ENCODE measurements at places on chromosomes 5 and 9.

DNA sequence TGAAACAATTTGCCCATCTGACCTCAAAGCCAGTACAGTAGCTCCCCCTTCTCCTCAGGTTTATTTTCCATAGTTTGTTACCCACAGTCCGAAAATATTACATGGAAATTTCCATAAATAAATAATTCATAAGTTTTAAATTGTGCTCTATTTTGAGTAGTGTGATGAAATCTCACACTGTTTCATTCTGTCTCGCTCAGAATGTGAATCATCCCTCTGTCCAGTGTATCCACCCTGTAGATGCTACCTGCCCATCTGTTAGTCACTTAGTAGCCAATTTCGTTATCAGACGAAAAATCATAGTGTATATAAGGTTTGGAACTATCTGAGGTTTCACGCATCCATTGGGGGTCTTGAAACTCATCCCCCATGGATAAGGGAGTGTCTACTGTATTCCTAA, 100.7 kb upstream of the IL7R start:
- no peak for DNase-seq

DNA sequence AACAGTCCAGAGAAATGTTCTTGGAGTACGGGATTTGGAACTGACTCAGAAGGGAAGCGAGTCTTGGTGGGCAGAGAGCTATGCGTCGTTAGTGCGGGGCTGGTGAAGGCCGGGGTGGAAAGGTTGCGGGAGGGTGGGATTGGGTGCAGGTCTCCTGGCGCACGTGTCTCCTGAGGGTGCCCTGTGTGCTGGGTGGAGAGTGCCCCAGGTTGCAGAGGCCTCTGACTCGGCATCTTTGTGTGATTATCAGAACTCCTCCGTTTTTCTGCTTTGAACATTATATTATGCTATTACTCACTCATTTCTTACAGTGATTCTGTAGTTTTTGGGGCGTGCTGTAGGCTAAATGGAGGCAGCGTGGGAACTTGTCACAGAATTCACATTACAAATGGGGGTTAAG, 11.4 kb downstream of the CEP72 start:
- DNase-seq, result no peak

DNA sequence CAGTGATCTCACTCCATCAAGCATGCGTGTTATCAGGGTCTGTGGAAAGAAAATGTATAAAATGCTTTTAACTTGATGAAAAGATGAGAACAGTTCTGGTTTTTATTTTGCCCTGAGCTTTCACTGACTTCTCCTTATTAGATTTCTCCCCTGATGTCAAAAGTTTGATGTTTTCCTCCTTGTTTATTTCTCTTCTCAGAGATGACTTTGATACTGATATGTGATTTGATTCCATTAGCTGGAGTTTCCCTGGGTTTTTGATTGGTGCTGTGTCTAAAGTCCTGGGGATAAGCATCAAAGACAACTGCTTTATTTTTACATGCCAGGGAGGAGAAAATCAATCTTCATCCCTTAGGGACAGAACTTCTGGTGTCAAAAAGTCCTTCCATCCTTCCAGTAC, 510.0 kb downstream of the KCTD16 start:
- DNase-seq, result no peak

- no peak for DNase-seq
These were observed 15.8 kb downstream of the ERCC8 start for GRCh38 chr5:60929024-60929423.

- DNase-seq, result no peak
These were observed 345.9 kb upstream of the RIOK2 start for GRCh38 chr5:97528941-97529340.

DNA sequence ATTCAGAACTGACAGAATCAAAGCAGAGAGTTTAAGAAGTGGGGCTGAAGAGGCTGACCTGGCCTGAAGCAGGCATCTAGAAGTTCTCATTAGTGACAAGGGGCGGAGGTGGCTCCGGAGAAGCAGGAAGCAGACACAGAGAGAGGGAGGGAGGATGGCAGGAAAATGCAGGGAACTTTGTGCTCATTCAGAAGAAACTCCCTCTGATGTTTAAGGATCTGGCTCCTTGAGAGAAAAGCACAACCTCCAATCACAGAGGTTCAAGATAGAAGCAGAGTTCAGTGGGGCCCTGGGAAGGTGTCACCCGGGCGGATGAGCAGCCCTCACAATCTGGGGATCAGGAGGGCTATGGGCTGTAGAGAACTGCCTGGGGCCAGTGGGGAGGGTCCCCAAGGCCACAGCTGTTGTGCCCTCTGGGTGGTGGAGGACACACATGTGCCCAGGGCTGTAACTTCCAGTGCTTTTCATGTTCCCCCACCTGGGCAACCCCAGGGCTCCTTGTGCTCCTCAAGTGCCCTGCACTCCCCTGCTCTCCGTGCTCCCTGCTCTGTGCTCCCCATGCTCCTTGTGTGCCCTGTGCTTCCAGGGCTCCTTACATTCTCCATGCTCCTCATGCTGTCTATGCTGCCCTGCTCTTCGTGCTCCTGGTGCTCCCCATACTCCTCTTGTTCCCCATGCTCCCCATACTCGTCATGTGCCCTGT, 51.4 kb downstream of the TRIP13 start:
- DNase-seq, result peak; percentile 83

DNA sequence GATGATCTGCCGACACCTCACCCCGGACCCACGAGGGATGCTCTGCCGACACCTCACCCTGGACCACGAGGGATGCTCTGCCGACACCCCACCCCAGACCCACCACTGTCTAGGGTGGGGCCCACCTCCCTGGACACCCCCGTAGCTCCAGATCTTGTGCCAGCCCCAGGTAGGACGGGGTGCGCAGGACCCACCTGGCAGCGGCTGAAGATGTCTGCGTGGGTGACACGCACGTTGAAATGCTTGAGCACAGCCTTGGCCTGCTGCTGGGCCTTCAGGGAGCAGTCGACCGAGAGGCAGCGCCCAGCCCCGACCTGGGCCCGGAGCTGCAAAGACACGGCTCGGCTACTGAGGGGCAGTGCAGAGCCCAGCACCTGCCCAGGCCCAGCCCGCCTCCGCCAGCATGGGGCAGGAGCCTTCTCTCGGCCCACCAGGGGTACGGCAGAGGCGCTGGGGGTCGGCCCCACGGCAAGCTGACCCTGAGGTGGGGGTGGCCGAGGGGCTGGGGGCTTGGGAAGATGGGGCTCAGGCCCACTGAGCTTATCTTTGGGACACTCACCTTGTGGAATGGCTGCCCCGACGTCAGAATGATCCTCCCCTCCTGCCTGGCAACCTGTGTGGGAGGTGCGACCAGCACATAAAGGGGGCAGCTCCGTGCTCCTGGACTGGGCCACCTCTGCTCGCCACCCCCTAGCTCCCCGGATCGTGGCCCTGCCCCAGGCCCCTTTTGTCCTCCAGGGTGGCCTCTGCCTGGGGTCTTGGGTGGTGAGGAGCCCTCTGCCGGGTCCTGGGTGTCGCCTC, 21.7 kb upstream of the NRARP start:
- DNase-seq, result no peak

GRCh38 chr9:35725362-35725761, 6.6 kb downstream of the TLN1 start:
- DNase-seq, result no peak

DNA sequence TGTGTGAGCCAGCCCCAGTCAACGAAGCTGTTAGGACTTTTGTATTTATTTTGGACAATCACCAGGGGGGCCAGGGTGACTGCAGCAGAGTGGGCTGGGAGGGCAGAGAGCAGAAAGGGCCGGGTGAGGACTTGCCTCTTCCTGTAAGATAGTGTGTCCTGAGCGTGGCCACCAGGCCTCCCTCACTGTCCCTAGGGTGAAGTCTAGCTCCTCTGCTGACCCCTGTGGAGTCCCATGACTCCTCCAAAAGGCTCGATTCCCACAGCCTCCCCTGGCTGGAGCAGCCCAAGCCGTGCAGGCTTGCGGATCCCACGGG, 147.8 kb downstream of the RXRA start:
- DNase-seq, result no peak

GRCh38 chr5:157563929-157564716, 11.5 kb downstream of the ADAM19 start:
- no peak for DNase-seq

GRCh38 chr9:100057624-100058023, 41.2 kb downstream of the ERP44 start:
- DNase-seq, result no peak

GRCh38 chr9:92059661-92060060, 55.6 kb downstream of the SPTLC1 start:
- DNase-seq, result peak; percentile 64

DNA sequence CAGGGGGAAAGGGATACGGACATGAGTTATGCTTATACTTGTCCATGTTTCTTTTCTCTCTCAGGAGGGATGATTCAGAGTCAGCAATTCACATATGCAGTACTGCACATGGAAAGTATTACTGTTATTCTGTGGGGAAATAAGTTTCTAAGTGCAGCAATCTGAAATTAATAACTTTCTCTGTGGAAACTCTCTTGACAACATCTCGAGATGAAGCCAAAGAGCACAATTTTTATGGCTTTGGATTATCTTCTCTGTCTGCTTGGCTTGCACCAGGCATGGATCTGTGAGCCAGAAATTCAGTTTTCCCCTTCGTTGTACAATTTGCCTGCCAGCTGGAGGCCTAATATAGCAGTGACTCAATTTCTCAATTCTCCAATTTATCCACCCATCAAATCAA, 2.5 kb upstream of the NDFIP1 start:
- peak; percentile 36 for DNase-seq

DNA sequence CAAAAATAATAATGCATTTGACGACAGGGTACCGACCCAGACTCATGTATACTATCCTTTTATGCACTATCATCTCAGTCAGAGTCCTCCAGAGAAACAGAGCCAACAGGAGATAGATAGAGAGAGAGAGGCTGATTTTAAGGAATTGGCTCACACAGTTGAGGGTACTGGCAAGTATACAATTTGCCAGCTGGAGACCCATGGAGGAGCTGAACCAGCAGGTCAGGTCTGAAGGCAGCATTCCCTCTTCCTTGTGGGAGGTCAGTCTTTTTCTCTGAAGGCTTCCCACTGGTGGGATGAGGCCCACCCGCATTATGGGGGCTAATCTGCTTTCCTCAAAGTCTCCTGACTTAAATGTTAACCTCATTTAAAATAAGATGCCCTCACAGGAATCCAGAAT, 17.3 kb upstream of the MED10 start:
- no peak for DNase-seq

DNA sequence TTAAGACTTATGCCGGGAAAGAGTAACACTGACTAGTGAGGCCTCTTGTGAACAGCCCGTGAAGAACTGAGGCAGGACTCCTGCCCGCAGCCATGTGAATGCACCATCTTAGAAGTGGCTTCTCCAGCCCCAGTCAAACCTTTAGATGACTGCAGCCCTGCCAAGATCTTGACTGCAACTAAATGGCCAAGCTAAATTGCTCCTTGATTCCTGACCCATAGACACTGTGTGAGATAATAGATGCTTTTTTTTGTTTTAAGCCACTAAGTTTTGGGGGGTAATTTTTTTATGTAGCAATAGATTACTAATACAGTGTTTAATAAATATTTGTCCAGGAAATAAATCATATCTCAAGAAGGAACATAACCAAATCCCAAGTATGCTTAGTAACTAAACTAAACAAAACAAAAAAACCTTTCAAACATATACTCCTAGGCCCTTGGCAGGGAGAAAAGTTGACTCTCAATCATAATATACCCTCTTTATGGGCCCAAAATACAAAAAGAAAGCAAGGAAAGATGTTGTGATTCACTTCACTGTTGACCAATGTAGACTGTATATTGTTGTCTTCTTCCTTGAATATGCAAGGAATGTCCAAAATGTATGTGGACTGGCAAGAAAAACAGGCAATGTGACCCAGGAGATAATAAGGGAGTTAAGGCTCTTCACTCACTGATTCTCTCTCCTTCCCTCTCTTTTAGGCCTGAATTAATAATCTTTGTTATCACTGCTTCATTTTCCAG, 79.7 kb upstream of the ZNF366 start:
- no peak for DNase-seq

GRCh38 chr5:56402266-56403220, 169.4 kb upstream of the ANKRD55 start:
- no peak for DNase-seq

GRCh38 chr5:43839218-43839617, 236.2 kb downstream of the NNT start:
- no peak for DNase-seq

GRCh38 chr5:10985721-10986110, 224.7 kb upstream of the DAP start:
- DNase-seq, result no peak

- no peak for DNase-seq
These were observed 666.6 kb downstream of the SEMA5A start for GRCh38 chr5:8879248-8879647.

DNA sequence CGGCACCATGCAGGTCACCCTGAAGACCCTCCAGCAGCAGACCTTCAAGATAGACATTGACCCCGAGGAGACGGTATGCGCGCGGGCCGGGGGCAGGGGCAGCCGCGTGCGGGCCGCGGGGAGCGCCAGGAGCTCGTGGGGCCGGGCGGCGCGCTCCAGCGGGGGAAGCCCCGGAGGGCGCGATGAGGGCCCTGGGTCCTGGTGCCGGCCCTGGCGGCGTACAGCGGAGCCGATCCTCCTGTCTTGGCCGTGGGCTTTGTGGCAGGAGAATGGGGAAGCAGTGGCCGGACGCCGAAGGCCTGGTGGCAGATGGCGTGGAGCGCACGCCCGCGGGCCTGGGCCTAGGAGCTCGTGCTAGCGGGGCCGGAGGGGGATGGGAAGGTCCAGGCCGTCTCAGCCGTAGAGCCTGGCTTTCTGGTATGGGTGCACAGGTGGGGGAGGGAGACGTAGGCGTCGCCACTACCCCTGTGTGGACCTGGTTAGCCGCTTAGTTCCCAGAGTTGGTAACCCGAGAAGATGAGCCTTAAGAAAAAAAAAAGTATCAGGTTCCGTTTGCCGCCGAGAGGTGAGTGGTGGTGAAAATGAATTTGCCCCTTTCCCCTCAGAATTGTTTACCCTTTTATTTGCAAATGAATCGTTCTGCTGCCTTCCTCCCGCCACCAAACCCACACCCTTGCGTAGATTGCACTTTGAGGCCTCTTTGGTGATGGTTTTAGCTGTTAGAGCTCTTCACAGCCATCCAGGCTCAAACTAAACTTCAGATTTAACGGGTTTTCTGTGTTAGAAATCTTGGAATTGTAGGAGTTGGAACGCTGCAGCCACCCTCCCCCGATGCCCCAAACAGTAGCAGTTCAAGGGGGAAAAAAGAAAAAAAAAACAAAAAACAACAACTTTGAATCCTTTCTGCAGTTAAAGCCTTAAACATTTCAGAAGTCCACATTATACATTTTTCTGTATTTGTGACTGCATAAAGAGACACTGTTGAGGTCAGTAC, 841 bp downstream of the RAD23B start:
- DNase-seq, result peak; percentile 86

DNA sequence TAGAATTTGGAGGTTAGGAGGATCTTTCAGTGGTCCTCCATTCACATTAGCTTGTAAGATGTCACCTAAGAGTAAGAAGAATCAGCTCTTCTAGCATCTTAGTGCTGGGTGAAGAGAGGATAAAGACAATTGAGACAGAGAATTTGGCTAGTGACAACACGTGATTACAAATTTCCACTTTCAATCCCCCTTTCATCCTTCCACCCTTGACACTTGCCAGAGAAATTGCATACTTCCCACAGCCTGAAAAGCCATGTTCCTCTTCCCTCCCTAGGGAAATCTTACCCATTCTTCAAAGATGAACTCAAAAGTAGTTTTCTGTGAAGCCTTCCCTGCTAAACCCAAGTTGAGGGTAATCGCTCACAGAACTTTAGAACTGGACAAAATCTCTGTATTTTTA, 282.6 kb upstream of the PTGER4 start:
- DNase-seq, result no peak

GRCh38 chr5:59479086-59479485, 414.4 kb downstream of the PDE4D start:
- DNase-seq, result no peak
